ENCODE measurements at places on chromosomes 7 and 10.

GRCh38 chr7:65216469-65216868 lies 157.2 kb upstream of the ZNF92 start:
- DNase-seq: peak; percentile 62

DNA sequence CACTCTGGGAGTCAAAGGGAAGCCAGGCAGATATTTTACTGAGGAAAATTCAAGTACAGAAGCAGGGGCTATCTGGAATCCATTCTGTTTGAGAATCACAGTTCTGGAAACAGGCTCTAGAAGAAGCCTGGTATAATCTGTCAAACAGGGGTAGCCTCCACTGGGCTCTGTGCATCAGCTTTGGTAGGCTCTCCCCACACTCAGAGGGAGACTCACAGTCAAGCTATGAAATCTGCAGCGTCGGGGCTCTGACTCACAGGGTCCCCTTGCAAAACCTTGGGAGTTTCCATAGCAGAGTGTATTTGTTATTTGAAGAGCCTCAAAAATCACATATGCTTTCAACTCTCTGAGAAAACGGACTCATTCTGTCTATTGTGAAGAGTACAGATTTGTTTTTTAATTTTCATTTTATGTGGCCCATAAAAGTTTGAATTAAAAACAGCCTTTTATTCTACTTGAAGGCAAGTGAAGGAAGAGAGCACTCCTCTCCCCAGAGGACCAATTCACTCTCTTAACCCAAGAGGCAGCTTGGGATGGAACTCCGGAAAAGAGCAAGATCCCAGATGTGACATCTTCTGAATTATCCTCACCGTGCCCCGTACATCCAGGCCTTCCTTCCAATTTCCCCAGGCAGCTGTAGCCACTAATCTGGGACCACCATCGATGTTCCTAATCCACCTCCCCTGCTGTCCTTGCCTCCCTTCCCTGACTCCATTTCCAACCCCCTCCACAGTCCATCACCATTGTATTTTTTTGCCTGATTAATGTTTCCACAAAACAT lies 590.9 kb upstream of the MGMT start:
- DNase-seq: no peak

DNA sequence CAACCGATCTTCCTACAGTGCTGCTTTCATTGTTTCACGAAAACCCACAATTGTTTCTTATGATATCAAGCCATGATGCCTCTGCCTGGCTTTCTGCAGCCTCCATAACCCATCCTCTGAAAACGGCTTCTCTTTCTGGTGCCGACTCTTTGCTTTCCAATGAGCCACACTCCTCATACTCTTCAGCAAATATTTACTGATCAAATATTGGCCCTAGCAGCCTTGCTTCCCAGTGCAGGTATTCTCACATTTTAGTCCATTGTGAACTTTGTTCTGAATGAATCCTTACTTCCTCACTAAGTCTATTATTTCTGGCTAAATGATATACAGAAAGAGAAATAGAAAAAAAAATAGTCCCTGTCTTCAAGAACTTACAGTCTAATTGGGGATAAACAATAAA lies 35.5 kb downstream of the LAMB1 start:
- DNase-seq: peak; percentile 22

DNA sequence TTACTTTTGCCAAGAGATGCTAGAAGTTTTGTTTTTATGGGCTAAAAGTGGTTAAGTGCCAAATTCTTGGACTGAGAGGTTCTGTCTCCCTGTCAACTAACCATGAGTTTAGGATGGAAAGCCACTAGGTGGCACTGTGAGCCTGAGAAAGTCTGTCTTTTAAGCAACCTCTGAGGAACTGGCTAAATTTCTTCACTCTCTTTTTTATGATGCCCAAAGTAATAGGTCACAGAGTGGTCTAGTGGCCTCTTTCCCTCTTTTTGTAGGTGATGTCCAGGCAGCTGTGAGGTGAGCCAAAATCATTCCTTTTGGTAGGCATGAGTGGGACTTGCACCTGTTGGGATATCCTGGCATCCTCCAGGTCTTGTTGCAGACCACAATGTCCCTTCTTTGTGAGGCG lies 56.8 kb downstream of the SND1 start:
- DNase-seq: peak; percentile 13

DNA sequence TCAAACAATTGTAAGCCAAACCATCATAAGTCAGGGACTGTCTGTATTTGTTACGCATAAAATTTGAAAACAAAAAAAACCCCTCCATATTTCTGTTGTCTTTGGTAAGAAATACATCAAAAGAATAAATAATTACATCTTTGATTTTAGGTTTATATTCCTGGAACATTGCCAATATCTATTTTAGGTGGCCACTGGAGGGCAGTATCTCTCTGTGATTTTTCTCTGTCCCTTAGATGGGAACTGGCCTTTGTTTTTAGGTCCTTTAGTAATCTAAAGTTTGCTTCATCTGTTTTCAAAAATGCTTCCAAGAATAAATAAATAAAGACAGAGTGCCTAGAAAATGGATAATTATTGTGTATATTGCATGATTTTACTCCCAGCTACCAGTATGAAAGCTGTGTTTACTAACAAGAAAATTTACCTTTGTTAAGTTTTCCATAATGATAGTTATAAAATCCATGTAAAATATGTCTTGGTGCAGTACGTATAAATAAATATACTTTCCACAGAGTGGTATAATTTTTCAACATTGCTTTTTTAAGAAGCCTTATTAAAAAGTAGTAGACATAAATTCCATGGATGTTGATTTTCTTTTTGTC lies 64.2 kb downstream of the PHYHIPL start:
- DNase-seq: peak; percentile 44

DNA sequence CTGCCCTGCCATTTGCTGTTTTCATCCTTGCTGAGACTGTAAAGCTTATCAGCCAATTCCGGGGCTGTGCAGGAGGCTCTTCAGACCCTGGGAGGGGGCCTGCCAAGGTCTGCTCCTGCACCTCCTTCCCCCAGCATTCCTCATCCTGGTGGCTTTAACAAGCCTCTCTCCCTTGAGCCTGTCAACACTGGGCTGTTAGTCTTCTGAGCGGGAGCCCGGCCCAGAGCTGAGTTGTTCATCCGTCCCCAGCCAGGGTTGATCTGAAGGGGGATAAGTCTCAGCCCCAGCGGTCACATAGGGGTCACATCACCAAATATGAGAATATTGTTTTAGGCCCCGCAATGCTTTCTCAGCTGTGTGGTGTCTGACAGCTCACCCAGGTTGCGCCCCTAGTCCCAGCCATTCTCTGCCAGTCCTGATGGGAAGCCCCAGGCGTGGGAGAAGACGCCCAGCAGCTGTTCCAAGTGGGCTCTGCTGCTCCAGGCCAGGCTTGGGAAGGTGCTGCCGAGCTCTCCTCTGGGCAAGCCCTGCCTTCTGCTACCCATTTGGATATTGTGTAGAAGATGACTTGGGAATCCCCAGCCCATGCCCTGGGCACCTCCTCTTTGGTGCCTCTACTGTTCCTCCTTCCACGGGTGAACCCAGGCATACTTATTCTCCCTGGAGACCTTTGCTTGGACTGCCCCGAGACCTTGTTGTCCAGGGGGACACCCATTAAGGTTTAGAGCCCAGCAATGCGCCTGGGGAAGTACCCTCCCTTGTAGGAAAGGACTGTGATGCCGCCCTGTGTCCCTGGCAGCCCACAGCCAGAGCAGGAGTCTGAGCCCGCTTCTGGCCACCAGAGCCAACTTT lies 23.5 kb upstream of the TRIM8 start:
- no peak for DNase-seq

DNA sequence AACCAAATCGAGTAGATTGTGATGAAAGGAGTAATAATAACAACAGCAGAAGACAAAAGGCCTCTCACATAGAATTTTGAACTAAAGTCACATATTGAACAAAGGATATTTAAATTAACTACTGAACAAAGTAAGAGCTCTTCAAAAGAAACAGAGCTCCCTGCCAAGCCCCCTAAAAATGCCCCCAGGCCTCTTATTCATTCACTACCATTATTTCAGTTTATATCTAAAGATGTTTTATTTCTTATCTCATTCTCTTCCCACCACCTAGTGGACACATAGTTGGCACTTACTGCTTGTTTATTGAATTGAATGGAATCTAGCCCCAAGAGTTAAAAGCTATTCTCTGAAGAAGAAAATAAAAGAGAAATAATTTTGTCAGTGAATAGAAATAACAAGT lies 37.4 kb downstream of the VCL start:
- DNase-seq: no peak

DNA sequence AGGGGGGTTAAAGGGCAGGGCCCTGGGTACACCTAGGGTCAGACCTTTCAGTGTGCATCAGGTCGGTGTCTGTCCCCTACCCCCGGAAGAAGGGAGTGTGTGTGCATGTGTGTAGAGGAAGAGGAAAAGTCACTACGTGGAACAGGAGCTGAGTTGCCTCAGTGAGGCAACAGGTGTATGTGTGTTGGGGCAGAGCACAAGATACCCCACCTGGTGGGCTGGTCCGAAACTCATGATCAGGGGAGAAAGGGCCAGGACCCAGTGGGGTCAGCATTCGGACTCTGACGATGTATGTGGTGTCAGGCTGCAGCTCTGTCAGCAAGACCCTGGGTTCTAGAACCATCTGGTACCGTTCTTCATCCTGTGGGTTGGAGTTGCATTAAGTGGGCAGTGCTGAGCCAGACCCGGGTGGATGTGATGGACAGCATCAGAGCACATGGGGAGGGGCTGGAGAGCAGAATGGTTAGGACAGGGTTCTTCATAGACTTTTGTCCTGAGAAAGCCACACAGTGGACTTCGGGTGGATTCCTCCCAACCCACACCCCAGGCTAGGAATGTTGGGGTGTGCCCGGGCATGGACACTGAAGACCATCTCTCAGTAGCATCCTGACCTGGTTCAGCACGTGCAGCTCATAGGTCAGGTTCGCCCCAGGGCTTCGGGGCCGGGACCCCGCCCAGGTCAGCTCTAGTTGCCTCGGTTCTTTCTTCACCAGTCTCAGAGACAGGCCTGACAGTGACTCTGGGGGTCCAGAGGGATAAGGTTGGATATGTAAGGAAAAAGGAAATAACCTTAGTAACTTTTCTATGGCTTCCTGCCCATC lies 10.7 kb downstream of the EPHA1 start:
- no peak for DNase-seq

GRCh38 chr10:13743101-13743693 lies 156.4 kb downstream of the PRPF18 start:
- no peak for DNase-seq

DNA sequence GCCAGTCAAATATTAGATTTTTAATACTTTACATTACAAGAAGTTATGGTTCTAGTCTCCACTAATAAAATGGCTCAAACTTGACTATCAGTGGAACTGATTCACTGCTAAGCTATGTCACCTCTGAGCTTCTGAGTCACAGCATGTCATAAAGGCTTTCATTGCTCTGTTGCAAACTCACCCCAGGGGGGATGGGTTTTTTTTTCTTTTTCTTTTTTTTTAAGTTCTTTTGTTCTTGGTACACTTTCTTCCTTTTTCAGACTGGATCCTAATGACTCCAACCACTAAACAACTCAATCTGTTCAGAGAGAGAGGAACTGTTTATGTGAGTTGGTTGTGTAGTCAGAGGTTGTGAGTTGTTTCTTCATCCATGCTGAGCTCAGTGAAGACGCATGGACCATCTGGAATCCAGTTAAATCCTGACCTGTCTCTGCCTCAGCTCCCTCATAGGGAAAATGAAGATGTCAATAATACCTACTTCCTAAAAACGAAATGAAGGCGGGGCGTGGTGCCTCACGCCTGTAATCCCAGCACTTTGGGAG lies 11.0 kb downstream of the MYOF start:
- DNase-seq: no peak

DNA sequence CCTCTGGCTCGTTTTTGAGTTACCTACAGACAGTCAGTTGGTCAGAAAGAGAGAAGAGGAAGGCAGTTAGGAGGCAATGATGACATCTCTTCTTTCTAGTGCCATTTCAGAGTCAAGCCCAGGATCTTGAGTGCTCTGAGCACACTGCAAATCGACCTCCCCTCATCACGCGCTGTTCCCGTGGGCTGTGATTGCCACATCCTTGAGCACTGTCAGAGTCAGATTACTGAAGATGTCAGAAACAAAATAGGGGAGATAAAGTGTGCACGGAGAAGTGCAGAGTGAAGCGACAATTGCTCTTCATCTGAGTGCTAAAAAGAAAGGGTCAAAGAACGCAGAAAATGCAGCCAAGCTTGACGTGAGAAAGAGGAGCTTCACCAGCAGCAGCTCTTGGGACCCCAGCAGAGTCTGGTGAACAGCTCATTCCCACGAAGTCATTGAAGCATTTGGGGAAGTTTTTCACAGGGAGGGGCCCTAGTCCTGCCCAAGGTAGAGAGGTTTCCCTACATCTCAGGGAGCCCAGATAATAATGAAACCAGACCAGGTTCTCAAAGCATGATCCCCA lies 661.7 kb upstream of the AUTS2 start:
- no peak for DNase-seq

DNA sequence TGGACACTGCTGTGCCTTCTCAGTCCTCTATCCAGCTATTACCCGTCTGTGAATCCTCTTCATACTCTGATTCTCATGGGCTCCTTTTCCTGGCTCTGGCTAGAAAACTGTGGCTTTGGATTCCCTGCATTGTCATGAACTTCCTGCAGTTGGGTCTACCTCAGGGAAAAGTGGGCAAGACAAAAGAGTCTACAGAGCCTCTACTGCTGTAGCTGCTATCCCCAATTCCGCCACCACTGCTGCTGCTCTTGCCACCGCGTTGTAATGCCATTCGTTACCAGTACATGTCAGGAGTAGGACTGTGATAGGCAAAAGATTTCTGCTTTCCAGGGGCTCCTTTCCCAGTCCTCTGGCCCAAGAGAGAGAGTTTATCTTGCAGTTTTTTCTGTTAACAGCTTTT lies 23.9 kb upstream of the PPP1R17 start:
- no peak for DNase-seq

DNA sequence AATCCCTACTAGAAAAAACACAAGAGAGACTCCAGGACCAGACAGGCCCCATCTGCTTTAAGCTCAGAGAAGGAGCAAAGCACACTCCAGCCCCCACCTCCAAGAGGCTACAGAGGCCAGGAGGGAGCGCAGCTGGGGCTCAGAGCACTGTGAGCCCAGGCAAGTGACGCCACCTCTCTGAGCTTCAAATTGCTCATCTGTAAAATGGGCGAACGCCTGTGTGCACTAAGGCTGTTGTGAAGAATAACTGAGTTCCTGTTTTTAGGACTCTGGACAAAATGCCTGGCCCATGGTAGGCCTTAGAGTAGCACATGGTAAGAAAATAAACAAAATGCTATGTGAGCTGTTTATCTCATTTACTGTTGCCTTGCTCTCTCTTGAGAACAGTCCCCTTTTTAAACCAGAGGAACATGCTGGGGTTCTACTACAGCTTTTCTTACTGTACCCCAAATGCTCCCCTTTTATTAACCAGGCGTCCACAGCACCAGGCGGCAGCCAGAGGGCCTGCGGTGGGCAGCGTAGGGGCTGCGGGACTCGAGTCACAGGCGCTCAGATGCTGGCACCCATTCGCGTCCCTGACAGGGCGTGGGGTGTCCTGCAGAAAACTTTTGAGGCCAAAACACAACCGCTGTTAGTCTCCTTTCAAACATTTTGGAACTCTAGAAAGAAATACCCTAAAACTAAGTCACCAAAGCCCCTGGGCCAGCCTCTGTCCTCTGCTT lies 103.8 kb downstream of the TAX1BP1 start:
- no peak for DNase-seq

DNA sequence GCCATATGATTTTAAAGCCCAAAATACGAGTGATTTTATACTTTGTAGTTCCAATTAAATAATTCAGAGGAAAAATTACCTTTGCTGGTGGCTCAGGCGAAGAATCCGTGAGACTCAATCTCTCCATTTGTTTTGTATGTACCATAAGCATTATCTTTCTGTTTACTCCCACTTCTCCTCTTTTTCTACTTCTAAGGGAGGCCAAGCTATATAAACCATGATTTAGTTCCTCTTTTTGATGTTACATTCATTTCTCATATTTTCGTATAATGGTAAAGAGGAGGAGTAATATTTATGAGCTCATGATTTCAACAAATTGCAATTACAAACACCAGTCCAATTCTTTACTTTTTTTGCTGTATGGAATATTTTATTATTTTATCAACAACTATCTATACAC lies 50.6 kb upstream of the TES start:
- DNase-seq: no peak

Measured in NCI-H510A treated with DMSO at 0.1 percent for 48 hours (cell line).